Myocyte (in vitro differentiated cells): ENCODE measurements at places on chromosomes 5 and 9. TPM values are rescaled to one million over a fixed set of nuclear protein-coding genes. Genes with fewer than 3 reads are reported as not detected.

DNA sequence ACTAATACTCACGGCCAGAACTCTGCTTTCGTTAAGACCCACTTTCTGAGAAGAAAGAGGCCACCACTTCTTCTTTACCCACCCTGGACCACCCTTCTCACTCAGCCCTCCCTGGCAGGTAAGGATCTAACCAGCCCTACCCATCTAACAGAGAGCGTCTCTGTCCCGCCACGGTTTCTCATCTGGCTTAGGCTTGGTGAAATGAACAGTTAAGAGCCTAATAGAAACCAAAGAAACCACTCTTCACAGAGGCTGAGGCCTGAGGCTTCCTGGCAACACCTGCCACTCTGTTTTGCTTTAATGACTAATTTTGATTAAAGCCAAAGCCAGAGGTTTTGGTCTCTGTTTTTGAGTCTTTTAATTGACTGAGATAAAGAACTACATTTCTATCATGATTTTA is 354.1 kb upstream of the SLC30A5 start:
- DNase-seq, result peak; percentile 48

- no peak for DNase-seq
Observed at GRCh38 chr5:87770601-87771121, 357.9 kb upstream of the CCNH start.

DNA sequence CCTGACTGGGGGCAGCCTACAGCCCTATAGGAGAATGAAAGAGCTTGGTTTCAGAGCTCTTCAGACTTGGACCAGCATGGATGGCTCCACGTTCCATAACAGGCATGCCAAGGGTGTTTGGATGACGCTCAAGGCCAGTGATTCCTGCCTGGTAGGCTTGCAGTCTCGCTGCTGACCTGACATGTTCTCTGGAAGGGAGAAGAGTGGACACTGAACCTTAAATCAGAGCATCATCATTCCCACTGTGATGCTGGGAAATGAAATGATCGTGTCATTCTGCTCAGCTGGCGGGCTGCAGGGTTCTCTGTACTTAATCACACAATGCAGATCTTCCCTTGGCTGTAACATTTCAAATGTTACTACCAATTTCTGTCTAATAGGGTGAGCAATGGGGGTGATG is 57.0 kb downstream of the CFAP90 start:
- DNase-seq, result no peak

SLC45A2 gene
- total RNA-seq, result 0.05 and 0.37 TPM in 2 replicates

SVEP1 gene
- total RNA-seq, result 3.6 and 5.0 TPM in 2 replicates

DNA sequence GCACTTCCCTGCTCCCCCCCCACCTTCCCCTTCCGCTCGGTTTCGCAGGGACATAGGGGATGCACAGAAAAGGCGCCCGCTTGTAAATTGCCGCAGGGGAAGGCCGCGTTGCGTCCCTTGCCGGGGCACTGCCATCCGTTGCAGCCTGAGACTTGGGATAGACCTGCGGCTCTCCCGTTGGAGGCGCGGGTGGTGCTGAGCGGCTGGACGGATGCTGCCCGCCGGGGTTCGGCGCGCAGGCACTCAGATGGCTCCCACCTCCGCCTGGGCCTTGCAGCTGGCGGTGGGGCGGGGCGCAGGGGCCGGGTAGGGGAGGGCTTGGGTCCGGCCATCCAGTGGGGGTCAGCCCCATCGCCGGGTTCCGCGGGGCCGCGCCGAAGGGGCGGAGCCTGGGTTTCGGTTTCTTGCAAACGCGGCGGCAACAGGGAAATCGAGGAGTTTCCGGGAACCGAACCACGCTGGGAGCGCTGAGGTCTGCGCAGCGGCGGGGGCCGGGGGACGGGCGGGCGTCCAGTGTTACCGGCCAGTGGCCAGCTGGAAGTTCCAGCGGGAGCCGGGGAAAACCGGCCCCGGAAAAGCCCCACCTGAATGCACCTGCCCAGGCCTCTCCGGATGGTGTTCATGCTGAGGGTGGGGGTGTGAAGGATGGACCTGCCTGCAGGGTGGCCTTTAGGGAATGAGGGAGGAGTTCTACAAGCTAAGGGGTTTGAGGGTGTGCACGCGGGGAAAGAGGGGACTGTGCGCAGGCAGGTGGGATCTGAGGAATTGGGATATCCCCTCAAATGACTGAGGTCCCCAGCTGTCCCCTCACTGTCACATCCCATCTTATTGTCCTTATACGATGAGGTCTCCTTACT is 6.3 kb upstream of the IRF1 start:
- peak; percentile 81 for DNase-seq

DOCK8 gene
- 0.21 and 2.1 TPM in 2 replicates for total RNA-seq

DOK3 gene
- total RNA-seq, result 21.7 and 29.3 TPM in 2 replicates

SPARC gene
- total RNA-seq, result 4,412 and 4,598 TPM in 2 replicates

DNA sequence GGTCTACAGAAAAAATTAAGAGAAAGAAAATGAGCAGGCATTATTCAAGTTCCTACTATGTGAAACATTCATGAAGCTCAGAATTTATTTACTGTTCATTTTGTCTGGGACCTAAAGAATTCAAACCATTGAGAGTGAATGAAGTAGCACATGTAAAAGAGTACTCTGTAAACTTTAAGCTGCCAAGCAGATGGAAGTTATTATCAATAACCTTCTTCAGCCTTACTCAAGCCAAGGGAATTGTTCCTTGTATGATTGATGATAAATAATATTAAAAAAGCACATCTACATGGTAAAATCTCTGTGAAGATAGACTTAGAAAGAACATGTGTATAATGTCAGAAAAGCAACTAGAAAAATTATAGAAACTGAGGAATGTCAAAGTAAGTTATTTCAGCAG is 17.8 kb upstream of the GLIS3 start:
- no peak for DNase-seq
